ENCODE measurements at places on chromosomes 2 and 18. TPM values are rescaled to one million over a fixed set of nuclear protein-coding genes. Genes with fewer than 3 reads are reported as not detected.

DNA sequence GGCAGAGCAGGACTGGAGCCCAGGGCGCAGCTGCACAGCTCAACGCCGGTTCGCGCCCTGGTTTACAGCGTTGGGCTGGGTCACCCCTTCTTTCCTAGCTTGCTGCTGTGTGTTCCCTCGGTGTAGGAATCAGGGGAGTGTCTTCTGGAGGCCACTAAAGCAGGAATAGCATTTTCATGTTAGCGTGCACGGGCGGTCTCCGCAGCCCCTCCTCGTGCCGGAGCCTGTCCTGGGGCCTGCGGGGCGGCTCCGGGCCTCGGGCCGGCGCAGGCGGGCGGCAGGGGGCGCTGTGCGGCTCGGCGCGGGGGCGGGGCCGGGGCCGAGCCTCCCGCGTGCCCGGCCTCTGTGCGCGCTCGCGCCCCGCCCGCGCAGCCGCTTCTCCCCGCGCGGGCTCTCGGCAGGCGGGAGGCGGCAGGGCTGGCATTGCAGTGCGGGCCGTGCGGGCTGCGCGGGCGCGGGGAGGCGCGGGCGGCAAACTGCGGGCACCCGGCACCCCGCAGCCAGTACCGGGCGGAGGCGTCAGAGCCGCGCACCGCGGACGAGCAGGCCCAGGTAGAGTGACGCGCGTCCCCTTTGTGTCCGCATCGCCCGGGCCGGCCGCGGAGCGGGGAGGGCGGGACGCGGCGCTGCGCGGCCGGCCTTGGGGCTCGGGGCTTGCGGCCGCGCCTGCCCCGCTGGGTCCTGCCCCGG is at the start of gene RNF144A:
RNF144A (plus strand) TSS at position 342 of the 690 bp plus-strand sequence. CDS start 79,515 bp downstream, outside the sequence.
- no peaks in the 10 kb centered on the region for H3K27me3 ChIP-seq
- DNase-seq: no peak
- peak within 1 kb of the TSS; percentile 59 for H3K27ac ChIP-seq
- H3K4me1 ChIP-seq: peaks cover 35% of the 10 kb centered on the region
- H3K36me3 ChIP-seq: no peaks in the 10 kb centered on the region

DNA sequence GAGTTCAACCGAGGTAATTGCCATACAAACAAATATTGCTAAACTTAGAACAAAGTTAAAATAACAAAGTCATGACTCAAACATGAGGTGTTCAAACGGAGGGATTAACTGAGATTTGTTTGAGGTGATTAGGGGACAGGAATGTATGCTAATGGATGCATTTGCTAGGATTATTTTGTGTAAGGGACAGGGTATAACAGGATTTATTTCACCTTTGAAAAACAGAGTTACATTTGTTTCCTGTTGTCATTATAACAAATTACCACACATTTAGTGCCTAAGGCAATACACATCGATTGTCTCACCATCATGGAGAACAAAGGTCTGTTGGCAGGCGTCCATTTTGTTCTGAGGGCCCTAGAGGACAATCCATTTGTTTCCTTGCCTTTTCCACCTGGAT is 304.3 kb upstream of the CNTNAP5 start:
- no peaks in the 10 kb centered on the region for H3K27me3 ChIP-seq
- no peak overlapping the region for H3K4me3 ChIP-seq
- no peak overlapping the region for H3K27ac ChIP-seq

- H3K4me1 ChIP-seq: no peaks in the 10 kb centered on the region
- H3K27me3 ChIP-seq: no peaks in the 10 kb centered on the region
- DNase-seq: no peak
- H3K36me3 ChIP-seq: no peaks in the 10 kb centered on the region
- no peak overlapping the region for H3K27ac ChIP-seq
Measured at GRCh38 chr2:132430895-132431294, 14.3 kb downstream of the GPR39 start.

Gene FOSL2
- 44.8 TPM for total RNA-seq

- DNase-seq: no peak
- H3K27ac ChIP-seq: no peak overlapping the region
- H3K4me1 ChIP-seq: no peaks in the 10 kb centered on the region
- H3K27me3 ChIP-seq: no peaks in the 10 kb centered on the region
Measured at GRCh38 chr18:46849007-46849406, 68.3 kb downstream of the PIAS2 start.

Gene ALPI
- not detected for total RNA-seq

Gene NDC80
- 46.0 TPM for total RNA-seq

Gene C2orf80
- not detected for total RNA-seq

DNA sequence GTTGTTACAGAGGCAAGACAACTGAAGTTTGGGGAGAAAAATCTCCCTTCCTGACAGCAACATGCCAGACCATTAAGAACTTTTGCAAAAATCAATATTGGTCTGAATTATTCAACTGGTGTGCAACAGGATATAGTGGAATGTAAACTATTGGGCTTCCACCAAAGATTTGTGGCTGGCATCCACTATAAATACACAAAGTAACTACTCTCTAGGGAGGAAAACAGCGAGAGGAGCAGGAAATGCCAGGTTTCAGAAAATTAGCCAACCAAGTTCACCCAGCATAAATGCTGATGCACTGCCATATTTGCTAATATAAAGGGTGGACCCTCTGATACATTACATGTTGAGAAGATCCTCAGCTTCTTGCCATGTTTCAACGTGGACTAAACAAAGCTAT is 267.6 kb upstream of the LYPD1 start:
- no peaks in the 10 kb centered on the region for H3K36me3 ChIP-seq
- H3K27me3 ChIP-seq: 0 out of 2 replicates have a peak, but pooled peaks cover under 1% of the 10 kb centered on the region
- no peak overlapping the region for H3K27ac ChIP-seq
- no peak for DNase-seq
- H3K4me3 ChIP-seq: no peak overlapping the region

DNA sequence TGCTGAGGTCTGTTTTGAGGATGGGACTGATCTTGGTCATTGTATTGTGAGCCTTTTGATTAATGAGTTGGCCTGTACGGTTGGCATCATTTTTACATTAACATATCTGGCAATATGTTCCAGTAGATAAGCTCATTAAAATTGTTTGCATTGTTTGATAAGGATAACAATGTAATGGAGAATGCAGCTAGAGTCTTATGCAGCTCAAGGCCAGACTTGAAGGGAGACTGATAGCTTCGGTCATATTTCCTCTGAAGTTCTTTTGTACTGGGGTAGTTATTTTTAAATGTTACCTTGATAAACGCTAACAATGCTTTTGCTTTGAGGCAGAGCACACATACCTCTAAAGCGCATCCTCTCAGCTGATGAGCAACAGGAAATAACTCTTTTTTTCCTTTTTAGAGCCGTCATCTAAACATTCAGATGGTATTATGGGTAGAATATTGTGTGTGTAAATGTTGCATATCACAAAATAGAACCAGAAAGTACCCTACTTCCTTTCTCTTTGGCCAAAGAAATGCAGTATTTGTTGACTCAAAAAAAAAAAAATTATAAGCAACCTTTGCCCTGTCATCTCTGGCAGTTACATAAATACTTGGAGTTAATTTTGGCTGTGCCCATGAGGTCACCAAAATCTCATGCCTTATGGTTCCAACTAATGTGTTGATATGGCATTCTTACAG is 1.3 kb downstream of the MAPRE2 start:
- H3K36me3 ChIP-seq: no peaks in the 10 kb centered on the region
- H3K4me1 ChIP-seq: peaks cover 14% of the 10 kb centered on the region
- H3K27ac ChIP-seq: no peak overlapping the region
- H3K27me3 ChIP-seq: no peaks in the 10 kb centered on the region

GRCh38 chr2:62036229-62036628 is 130.8 kb downstream of the COMMD1 start:
- no peak for DNase-seq
- H3K4me3 ChIP-seq: no peak overlapping the region
- H3K36me3 ChIP-seq: no peaks in the 10 kb centered on the region

- peaks cover 10% of the 10 kb centered on the region for H3K4me1 ChIP-seq
- H3K4me3 ChIP-seq: peak overlapping the region; percentile 62
- peaks cover 7% of the 10 kb centered on the region for H3K36me3 ChIP-seq
- no peaks in the 10 kb centered on the region for H3K27me3 ChIP-seq
- no peak for DNase-seq
- H3K27ac ChIP-seq: peak overlapping the region; percentile 70
Measured at GRCh38 chr2:70258532-70258875, 567 bp downstream of the PCYOX1 start.

DNA sequence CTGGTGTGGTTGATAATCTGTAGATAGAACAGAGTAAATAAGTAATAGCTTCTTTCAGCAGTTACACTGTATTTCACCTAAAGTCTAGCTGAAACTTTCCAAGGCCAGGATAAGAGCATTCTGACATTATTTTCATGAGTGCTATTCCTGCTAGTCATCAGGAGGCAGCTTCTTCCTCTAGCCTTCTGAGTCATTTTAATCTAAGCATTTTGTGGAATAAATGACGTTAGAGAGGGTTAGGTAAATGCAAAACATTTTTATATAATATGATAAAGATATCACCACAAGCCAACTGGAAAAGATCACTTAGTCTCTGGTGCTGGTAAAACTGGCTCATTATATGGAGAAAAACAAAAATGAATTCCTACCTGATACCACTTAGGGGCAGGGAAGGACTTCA is 138.5 kb downstream of the MEP1B start:
- no peaks in the 10 kb centered on the region for H3K27me3 ChIP-seq
- H3K4me3 ChIP-seq: no peak overlapping the region
- H3K27ac ChIP-seq: no peak overlapping the region
- DNase-seq: no peak
- no peaks in the 10 kb centered on the region for H3K36me3 ChIP-seq

Gene RNF152
- 0.47 TPM for total RNA-seq

Gene SNORC
- 14.0 TPM for total RNA-seq

DNA sequence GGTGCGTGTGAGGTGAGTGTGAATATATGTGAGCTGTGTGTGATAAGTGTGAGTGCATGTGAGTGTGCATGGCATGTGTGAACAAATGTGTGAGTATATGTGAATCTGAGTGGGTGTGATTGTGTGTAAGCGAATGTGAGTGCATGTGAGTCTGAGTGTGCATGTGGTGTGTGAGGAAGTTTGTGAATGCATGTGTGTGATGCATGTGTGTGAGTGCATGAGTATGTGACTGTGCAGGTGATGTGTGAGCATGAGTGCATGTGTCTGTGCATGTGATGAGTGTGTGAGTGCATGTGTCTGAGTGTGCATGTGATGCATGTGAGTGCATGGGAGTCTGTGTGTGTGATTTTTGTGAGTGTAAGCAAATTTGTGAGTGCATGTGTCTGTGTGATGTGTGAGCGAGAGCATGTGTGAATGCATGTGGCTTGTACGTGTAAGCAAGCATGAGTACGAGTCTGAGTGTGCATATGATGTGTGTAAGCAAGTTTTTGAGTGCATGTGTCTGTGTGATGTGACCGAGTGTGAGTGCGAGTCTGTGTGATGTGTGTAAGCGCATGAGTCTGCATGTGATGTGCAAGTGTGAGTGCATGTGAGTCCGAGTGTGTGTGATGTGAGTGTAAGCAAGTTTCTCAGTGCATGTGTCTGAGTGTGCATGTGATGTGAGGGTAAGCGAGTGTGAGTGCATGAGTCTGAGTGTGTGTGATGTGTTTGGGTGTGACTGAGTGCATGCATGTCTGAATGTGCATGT is 43.3 kb downstream of the COPS8 start:
- H3K27me3 ChIP-seq: peaks cover 9% of the 10 kb centered on the region
- H3K36me3 ChIP-seq: no peaks in the 10 kb centered on the region
- no peak overlapping the region for H3K27ac ChIP-seq
- H3K4me3 ChIP-seq: no peak overlapping the region
- no peak for DNase-seq

DNA sequence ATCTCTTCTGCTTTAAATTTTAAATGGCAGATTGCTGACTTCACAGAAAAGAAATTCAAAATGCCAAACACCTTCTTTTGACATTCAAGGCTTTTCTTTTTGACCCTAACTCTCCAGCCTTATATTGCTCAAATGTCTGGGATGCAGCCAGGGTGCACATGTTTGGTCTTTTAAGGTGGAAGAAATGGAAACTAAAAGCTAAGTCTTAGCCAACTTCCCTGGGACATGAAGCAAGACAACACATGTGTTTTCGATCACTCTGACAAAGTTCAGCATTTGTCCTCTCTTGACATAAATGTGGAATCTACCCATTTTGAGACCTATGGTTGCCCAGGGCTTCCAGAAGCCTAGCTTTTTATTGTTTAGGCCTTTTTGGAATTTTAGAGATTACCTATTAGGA is 161.6 kb downstream of the RDH14 start:
- no peak overlapping the region for H3K4me3 ChIP-seq
- H3K36me3 ChIP-seq: no peaks in the 10 kb centered on the region
- H3K27me3 ChIP-seq: peaks cover 12% of the 10 kb centered on the region
- DNase-seq: no peak
- no peak overlapping the region for H3K27ac ChIP-seq

DNA sequence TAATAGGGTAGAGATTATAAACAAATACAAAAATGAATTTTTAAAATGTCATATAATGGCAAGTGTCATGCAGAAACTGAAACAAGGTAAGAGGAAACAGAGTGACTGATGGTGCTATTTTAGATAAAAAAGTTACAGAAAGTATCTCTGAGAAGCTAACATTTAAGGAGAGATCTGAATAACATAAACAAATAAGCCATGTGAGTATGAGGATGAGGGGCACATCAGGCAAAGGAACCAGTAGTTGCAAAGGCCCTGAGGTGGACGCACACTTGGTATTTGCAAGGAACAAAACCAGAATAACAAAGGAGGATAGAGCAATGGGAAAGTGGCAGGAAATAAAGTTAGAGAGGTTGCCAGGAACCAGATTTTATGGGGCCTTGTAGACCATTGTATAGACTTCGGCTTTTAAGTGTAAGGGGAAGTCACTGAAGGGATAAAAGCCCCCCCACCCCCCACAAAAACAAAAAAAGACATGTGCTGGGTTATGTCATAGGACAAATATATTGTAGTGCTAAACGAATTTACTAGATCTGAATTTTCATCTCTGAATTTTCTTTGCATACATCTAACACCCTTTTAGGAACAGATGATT is 159.2 kb downstream of the DTNB start:
- DNase-seq: no peak
- no peak overlapping the region for H3K4me3 ChIP-seq
- no peaks in the 10 kb centered on the region for H3K27me3 ChIP-seq
- H3K4me1 ChIP-seq: peaks cover 2% of the 10 kb centered on the region
- no peak overlapping the region for H3K27ac ChIP-seq
- no peaks in the 10 kb centered on the region for H3K36me3 ChIP-seq

DNA sequence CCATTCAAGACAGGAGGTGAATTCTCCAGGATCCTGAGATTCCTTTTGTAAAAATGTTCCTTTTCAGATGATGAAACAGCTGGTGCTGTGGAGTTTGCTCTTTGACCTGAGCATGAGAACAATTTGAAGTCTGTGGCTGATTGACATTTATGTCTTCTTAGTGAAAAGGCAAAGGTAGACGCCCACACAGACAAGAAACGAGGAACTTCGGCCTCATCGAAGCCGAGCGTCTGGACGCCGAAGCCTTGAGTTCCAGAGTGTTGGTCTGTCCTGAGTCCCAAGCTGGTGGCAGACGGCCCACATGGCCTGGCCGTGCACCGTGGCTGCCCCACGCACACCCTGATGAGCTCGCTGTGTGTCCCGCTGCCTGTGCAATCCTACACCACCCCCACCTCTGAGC is 20.7 kb upstream of the SNTG2 start:
- no peak overlapping the region for H3K4me3 ChIP-seq
- DNase-seq: no peak
- peaks cover 13% of the 10 kb centered on the region for H3K27me3 ChIP-seq
- H3K36me3 ChIP-seq: no peaks in the 10 kb centered on the region

GRCh38 chr2:158667586-158667985 is 127.5 kb upstream of the DAPL1 start:
- H3K4me3 ChIP-seq: no peak overlapping the region
- H3K36me3 ChIP-seq: peaks cover 19% of the 10 kb centered on the region
- DNase-seq: no peak
- no peak overlapping the region for H3K27ac ChIP-seq
- no peaks in the 10 kb centered on the region for H3K27me3 ChIP-seq
- no peaks in the 10 kb centered on the region for H3K4me1 ChIP-seq

Gene PDCL3
- total RNA-seq: 26.3 TPM

Gene LONRF2
- 1.6 TPM for total RNA-seq
